ENCODE measurements at places on chromosomes 6 and 20.

- DNase-seq: no peak
These were observed 647.9 kb upstream of the AGPAT4 start for GRCh38 chr6:161921602-161922395.

DNA sequence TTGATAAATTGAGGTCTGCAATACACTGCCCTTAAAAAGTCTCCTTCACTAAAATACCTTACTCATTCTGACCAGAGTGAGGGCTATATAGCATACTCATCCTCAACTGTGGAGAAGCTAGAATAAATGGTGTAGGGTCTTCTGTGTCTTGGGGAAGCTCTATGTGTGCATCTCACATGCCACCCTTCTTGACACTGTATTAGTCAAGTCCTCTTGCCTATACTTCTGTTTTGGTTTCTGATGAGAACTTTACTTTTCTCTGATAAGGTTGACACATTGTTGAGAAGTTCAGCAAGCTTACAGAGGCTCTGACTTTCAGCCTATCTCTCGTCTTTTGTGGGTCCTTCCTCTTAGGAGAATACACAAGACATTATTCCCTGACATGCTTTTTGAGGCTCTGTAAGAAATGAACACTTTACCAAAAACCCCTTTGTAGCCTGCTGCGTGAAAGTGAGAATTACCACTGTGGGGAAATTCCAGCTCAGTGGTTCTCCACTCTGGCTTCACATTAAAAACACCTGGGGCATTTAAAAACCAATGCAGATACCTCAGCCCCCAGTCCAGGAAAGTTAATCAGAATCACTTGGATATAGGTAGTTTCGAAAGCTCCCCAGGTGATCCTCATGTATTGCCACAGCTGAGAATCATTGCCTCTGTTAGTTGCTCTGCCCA is 372.1 kb upstream of the HS3ST5 start:
- no peak for DNase-seq

- DNase-seq: peak; percentile 43
These were observed 126.9 kb upstream of the TIAM2 start for GRCh38 chr6:154868143-154868594.

GRCh38 chr6:168084465-168085160 is 5.6 kb upstream of the FRMD1 start:
- DNase-seq: no peak

GRCh38 chr6:99745651-99746050 is 139.0 kb downstream of the PRDM13 start:
- peak; percentile 10 for DNase-seq

DNA sequence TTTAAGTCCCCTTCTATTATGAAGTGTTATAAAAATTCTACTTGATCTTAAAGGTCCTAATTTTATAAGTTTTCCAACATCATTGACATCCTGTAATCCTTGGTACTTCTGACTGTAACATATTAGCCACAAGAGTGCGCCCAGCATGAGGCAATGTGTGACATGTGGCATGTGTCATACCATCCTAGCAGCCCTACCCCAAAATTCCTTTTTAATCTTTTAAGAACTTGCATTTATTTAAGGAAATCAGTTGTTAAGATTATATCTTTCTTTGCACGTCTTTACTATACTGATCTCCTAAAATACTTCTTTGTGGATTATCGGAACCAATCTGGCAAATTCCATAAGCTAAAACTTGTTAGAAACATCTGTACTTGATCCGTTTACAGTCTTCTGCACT is 167.1 kb upstream of the SLC24A3 start:
- no peak for DNase-seq

DNA sequence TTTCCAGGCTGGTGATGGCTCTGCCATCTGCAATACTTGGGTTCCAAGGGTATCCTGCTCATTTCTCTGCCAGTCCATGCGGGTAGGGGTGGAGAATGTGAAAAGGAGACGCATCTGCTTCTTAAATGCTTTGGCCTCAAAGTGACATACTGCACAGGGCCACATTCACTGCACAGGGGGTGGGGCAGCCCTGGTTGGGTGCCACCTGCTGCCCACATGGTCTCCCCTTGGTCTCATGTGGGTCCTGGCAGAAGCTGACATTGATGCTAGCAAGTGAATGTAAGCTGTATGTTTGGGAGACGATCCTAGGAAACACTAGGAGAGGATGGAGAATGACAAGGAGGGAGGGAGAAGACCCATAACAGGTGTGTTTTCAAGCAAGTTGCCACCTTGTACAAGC is 140.9 kb downstream of the EDN3 start:
- DNase-seq: no peak

DNA sequence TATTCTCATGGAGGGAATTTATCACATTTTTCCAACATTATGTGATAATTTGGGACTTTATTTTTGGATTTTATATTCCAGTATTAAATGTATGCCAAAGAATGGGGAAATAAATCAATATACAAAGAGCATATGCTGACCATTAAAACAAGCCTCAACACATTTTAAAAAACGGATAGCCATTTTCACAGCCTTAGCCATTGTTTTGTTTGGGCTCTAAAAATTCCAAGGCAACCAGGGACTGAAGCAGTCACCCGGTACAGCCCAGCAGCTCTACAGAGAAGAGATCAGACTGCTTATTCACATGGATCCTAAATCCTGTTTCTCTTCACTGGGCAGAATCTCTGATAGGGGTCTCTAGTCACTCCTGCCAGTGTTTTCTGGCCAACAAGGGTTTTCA is 150.2 kb upstream of the OGFRL1 start:
- DNase-seq: no peak

GRCh38 chr20:39310363-39310995 is 348.3 kb downstream of the DHX35 start:
- no peak for DNase-seq

All from non-pigmented ciliary epithelial cell (primary cell).